CD4-positive, alpha-beta T cell treated with Interleukin-4 for 1 hour (primary cell): ENCODE measurements at places on chromosomes 2 and 18.

DNA sequence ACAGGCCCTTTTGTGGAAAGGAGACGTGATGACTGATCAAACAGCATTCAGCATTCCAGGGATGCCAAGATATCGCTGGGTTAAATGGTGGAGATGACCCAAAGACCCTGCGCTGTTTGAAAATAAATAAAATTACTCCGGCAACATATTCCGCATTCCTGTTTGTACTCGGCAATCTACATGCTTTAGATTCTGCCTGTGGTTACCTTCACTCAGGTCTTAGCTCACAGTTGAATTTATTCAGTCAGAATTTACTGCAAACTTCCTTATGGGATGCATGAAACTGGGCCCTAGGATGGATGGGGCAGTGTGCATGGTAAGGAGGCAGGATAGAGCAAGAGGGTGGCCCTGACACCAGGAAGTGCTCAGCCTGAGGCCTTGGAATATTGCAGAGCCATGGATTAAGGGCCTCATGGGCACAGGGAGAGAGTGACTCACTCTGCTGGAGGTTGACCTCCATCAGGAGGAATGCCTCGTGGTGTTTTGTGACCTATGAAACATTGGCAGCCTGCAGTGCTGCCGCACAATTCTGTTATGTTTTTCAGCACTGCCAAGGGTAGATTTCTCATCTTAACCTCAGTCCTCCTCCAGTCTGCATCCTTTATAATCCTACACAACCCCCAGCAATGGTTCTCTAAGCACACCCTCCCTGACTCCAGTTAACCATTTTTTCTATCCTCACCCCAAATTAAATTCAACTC is 321.4 kb downstream of the IRS1 start:
- DNase-seq: no peak

- peak; percentile 44 for DNase-seq
Observed at GRCh38 chr18:9334973-9335696, 562 bp downstream of the TWSG1 start.

- DNase-seq: no peak
Observed at GRCh38 chr18:66497351-66497750, 106.5 kb downstream of the CDH19 start.

GRCh38 chr2:209451209-209451834 is 27.5 kb downstream of the MAP2 start:
- no peak for DNase-seq

GRCh38 chr2:232386490-232386739 is 7.9 kb downstream of the ALPP start:
- DNase-seq: no peak
